ENCODE measurements at places on chromosomes 11 and 22.

DNA sequence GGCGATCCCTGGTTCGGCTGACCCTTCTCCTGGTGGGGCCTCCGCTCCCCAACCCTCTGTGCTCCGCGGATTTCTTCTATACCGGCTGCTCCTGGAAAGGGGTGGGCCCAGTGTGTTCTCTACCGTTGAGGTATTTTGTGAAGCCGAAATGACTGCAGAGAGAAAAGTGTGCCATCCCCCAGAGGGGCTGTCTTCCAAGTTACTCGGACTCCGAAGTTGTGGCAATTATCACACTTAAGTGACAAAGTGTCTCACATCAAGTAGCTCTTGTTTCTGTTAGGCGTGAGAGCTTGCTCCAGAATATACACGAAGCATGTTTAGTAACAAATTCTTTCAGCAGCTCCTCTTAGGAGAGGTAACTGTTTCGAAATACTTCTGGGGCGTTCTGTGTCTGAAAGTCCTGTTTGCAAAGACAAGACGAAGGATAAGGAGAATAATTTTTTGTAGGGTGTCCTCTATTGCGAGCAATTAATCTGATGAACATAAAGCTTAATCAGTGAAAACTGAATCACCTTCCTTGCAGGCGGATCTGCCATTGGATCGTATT, 434 bp downstream of the XPNPEP3 start:
- DNase-seq = no peak

DNA sequence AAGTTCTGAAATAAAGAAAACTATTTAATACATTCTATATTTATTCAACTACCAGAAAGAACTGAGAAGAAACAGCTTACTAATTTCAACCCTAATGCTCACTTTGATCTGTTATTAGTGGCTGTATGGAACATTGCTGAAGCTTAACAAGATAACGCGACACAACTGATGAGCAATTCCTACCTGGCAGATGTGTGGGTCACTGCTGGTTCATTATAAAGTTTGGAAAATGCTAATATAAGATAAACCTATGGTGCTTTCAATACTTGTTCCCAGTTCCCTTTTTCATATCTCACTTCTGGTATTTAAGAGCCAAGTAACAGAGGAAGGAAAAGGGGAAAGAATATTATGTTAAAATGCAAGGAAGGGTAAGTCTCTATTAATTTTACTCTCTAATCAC, 10.5 kb downstream of the CTSC start:
- DNase-seq = no peak

GRCh38 chr11:122883646-122883979, 1.1 kb downstream of the JHY start:
- no peak for DNase-seq

DNA sequence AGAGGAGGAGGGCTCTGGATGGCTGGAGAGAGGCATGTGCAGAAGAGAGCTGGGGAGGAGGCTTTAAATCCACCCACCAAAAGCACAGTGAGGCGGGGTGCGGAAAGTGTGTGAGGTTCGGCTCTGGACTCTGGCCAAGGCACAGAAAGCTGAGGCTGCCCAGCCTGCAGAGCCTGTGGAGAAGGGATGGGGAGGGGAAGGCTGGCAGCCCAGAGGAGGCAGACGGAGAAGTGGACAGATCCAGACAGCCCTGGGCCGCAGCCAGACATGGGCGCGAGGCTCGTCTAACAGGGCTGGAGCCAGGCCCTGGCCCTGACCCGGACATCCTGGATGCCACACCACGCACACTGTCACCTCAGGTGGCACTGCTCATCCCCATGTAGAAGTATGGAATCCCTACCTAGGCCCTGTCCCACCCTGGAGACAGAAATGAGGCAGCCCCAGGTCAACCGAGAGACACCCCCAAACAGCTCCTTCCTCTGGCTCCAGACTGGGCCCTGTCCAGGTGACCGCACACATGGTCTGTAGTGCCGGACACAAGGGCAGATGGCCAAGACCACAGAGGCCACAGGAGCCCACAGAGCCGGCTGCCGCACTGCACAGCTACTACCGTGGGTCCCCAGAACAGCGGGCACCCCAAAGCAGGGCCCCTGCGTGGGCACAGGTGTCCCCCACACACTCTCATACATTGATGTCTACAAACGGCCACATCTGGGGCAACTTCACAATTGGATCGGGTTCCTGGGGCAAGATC, 16.6 kb upstream of the MOB2 start:
- no peak for DNase-seq

DNA sequence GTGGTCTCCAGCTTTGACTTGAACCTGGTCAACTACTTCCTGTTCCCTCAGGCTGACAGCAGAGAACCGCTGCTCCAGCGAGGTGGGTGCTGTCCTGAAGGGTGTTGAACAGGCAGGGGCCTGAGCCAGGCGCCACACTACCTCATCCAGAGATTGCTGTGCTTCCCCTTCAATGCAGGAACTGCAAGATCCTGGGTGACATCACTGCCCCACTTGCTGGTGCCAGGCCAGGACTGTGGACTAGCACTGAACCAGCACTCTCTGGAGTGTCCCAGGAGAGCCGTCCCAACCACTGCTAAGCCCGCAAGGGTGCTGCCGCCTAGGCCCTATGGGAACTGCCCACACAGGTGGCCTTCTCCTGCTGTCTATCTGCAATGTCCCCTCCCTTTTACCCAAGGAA, 51.7 kb downstream of the GAB4 start:
- DNase-seq = no peak

DNA sequence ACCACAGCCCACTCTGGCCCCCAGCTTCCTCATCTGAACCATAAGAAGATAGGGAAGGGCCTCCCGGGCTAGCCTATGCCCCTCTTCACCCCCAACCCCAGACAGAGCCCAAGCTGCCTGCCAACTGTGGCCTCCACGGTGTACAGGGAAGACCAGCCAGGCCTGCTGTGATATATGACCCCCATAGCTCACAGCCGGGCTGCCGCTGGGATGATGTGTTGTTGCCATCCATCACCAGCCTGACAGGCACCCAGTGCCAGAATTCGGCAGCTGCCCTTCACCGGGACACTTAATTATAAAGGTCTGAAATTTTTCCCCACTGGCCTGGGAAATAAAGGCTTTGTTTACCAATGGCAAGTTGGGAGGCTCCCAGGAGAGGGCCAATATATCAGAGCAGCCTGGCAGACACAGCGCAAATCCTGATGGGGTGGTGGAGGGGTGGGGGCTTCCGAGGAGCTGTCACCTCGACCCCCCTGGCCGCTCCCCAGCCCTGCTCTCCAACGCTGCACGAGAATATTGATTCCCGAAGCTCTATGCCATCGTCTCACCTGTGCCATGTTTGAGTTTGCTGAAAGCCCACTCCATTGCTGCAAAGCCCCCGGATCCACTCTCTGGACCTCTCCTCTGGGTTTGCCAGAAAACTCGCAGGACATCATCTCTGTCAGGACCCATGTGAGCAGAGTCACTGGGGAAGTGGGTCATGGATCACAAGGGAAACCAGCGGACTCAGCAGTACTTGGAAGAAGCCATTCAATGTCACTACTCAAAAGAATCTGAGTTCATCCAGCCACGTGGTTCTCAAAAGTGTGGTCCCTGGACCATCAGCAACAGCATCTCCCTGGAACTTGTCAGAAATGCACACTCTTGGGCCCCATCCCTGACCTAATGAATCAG, 296.9 kb downstream of the MN1 start:
- no peak for DNase-seq

DNA sequence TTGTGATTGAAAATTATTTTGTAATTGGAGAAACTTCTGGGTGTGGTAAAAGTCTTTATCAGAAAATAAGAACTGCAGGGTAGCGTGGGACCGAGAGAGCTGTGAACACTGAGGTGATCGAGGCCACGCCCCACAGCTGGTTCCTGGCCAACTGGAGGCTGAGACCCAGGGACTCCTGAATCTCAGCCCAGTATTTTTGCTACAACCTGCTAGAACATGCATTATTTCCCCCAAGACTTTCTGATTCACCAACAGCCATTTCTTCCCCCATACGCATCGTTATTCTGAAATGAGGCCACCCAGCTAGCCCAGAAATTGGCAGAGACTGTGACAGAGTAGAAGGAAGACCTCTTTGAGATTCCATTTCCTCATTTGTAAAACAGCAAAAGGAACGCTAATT, 3.4 kb upstream of the FGF19 start:
- no peak for DNase-seq

GRCh38 chr11:57338142-57338541, at the start of gene P2RX3:
Gene P2RX3, plus strand, starts transcription at chr11:57338352. Its CDS starts 199 bp downstream, at chr11:57338551.
- DNase-seq = no peak

GRCh38 chr11:68965901-68966853, 14.6 kb downstream of the MRGPRD start:
- peak; percentile 28 for DNase-seq

GRCh38 chr11:60809691-60810090, 24.6 kb downstream of the MS4A10 start:
- no peak for DNase-seq

GRCh38 chr11:17748044-17748443, 13.5 kb downstream of the KCNC1 start:
- DNase-seq = no peak

GRCh38 chr11:67596753-67597300, 9.9 kb upstream of the NDUFV1 start:
- DNase-seq = no peak

- no peak for DNase-seq
These were observed 6.7 kb upstream of the SCARF2 start for GRCh38 chr22:20444325-20444724.

GRCh38 chr11:17803754-17804334, 69.3 kb downstream of the KCNC1 start:
- no peak for DNase-seq

DNA sequence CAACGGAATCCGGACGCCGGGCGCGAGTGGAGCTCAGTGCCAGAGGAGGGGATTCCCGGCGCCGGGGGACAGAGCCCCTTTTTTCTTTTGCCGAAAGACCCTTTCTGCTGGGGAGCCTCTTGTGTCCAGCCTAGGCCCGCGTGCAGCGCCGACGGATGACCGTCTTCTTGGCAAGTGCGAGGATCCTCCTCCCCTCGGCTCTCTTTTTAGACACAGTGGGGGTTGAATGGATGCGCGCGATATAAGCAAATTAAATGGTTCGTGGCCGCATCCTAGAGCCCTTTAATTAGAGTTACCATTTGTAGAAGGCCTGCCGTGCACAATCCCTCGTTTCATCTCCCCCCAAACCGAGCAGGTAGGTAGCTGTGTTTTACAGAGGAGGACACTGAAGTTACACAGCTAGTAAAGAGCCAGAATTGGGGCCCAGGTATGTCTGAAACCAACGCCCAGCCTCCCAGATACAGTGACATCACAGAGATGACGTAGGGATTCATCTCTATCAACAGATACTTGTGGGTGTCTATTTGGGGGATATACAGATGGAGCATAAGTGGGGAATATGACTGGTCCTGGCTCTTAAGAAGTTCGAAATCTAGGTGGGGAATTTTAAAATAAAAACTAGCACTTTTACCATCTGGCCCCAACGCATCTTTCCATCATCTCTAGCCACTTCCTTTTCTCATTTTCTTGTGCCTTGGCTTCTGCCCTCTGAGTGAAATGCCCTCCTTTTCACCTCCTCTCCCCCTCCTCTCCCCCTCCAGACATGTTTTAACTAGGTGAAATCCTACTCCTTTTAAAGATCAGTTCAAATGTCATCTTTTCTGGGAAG, 875 bp downstream of the TCP11L1 start:
- peak; percentile 9 for DNase-seq

- no peak for DNase-seq
These were observed 19.3 kb downstream of the MTFP1 start for GRCh38 chr22:30444632-30445437.

Data from CD4-positive, alpha-beta T cell treated with Interleukin-6 at 100 ng/mL for 8 hours (primary cell).